Left lobe of liver (tissue), 2 donors: ENCODE measurements at places on chromosomes 7 and 10. TPM values are rescaled to one million over a fixed set of nuclear protein-coding genes. Genes with fewer than 3 reads are reported as not detected.

DNA sequence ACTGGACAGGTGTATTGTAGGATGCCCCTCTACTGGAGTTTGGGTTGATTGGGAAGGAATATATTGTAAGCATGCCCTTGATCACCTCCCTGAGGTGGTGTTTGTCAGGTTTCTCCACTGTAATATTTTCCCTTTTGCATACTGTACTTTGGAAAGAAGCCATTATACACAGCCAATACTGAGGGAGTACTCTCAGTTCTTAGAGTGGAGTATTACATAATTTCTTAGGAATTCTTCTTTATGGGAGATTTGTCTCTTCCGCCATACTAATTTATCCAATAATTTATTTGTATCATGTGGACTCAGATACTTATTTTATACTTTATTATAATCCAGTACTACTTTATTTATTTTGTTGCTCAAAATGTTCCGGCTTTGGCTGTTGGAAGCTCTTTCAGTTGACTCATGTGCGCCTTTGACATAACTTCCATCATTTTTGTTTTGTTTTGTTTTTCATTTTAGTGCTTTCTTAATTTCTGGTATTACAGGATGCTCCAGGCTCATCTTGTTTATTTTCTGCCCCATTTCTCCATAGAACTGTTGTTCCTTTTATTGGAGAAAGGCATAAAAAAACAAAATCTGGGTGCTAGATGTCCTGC lies 29.7 kb downstream of the MKLN1 start:
- no peak for DNase-seq

The CFAP43 gene
- total RNA-seq = 0.50 TPM

The PDK4 gene
- total RNA-seq = 77.4 TPM

The CALCR gene
- not detected for total RNA-seq

DNA sequence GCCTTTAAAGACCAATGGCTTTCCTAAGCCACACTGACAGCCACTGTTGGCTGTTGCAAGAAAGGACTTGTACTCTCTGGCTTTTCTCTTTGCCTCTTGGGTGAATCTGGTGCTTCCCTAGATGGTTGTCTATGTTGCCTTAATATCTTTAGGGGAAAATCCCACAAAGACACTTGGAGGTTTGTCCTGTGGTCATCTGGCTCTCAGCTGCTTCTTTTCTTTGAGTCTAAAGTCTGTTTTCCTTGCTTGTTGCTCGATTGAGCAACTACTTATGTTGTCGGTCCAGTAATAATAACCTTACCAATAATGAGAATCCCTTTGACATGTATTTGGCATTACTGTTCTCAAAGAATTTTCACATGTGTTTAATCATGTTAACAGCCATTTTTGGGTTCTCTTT lies 537.6 kb downstream of the LRMDA start:
- no peak for DNase-seq

The ASB10 gene
- total RNA-seq = not detected

- no peak for DNase-seq
These were observed 3.5 kb upstream of the CFAP46 start for GRCh38 chr10:132945894-132946255.

DNA sequence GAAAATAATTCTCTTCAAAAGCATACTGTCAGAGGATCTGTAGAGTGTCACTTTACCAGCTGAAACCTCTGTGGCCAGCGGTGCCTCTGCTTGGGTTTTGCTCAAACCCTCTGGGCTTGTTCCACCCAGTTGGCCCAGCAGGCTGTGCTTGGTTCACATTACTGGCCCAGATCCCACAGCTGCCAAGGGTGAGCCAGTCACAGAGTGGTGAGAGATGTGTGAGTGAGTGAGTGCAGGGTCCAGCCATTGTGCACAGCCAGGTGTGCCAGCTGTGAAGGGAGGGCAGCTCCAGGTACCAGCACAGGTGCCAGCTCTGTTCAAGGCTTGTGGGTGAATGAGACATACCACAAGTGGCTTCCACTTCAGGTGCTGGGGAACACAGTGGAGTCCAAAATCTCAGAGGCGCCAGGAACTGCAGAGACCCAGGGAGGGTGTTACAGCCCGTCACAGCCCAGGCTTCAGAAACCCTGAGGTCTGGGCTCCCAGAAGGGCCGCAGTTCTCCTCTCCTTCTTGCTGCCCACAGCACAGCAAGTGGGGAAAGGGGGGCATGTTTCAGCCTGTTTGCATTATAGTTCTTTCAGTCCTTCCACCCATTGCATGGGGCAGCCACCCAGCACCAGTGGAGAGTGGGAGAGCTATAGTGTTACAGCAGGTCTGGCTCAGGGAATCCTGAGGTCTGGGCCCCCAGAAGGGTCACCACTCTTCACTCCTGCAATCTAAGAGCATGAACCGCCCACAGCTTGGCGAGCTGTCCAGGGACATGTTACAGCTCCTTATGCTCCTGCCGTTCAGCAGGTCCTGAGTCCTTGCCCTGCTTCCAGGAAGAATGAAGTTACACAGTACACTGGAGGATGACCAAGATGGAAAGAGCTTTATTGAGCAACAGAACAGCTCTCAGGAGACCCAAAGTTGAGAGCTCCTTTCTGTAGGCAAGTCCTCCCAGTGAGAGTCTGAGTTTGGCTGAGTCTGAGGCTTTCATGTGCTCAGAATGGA lies 931.7 kb upstream of the SORCS1 start:
- no peak for DNase-seq

GRCh38 chr10:75469006-75469616 lies 37.7 kb downstream of the LRMDA start:
- no peak for DNase-seq
